ENCODE measurements at places on chromosomes 6 and 20. TPM values are rescaled to one million over a fixed set of nuclear protein-coding genes. Genes with fewer than 3 reads are reported as not detected.

Gene SLC26A8
- total RNA-seq: 0.27 TPM

Gene POU5F1
- total RNA-seq: not detected

Gene AGPAT4
- 28.5 TPM for total RNA-seq

Gene HLA-DOB
- 1.3 TPM for total RNA-seq
